Iris pigment epithelial cell (primary cell): ENCODE measurements at places on chromosomes 16 and 17.

GRCh38 chr17:4199818-4200402 is 56.9 kb downstream of the CYB5D2 start:
- peak; percentile 35 for DNase-seq

DNA sequence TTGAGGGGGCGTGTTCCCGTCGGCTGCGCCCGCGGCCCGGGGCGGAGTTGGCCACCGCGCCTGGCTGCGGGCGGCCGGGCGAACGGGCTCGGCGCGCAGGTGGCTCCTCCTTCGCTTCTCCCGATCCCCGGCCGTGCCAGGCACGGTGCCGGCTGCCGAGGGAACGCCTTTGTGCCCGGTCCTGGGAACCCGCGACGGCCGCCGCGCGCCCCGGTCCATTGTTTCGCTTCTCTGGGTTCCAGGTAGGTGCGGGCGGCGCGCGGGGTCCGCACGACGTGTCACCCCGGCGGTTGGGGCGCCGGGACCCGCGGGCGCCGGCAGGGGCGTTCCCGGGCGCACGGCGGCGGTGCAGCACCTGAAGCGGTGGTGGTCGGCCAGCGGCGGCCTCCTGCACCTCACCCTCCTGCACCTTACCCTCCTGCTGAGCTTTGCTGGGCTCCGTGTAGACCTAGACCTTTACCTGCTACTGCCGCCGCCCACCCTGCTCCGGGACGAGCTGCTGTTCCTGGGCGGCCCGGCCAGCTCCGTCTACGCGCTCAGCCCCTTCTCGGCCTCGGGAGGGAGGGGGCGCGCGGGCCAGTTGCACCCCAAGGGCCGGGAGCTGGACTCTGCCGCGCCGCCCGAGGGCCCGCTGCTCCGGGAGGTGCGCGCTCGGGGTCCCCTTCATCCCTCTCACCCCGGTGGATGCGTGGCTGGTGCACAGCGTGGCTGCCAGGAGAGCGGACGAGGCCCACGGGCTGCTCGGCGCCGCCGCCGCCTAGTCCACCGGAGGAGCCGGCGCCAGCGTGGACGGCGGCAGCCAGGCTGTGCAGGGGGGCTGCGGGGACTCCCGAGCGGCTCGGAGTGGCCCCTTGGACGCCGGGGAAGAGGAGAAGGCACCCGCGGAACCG is 99.9 kb downstream of the EFCAB13 start:
- DNase-seq, result peak; percentile 10

GRCh38 chr16:81551151-81551808 is 106.7 kb downstream of the CMIP start:
- DNase-seq, result peak; percentile 75

- DNase-seq, result peak; percentile 94
These were observed 1.8 kb upstream of the MT2A start for GRCh38 chr16:56606476-56607108.

GRCh38 chr16:54742436-54742835 is 188.2 kb upstream of the IRX5 start:
- no peak for DNase-seq

DNA sequence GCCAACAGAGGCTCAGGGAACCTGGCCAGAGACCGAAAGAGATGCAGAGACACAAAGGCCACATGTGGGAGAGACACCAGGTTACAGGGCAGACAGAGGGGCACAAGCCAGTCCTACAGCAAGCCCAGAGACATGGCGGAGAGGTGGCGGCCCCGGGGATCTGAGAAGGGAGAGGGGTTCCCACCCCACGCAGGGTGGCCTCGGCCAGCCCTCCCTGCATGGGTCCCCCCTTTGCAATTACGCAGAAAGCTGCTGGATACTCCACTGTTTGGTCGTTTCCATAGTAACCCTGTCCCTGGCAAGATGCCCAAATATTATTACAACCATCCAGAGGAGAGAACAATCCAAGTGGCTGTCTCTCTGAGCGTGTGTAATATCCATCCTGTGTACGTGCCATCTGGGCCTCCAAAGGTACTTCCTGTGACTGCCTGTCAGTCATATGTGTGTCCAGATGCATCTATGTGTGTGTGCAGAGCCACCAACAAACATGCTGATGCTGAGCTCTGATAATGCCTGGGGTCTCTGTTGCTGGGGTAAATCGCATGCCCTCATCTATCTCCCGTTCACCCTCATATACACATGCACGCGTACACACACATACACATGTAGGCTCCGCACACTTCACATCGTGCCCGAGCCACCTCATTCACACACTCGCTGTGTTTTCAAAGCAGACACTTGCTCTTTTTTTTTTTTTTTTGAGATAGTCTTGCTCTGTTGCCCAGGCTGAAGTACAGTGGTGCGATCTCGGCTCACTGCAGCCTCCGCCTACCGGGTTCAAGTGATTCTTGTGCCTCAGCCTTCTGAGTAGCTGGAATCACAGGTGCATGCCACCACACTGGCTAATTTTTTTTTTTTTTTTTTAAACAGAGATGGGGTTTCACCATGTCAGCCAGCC is 5.5 kb downstream of the PCGF2 start:
- peak; percentile 88 for DNase-seq

GRCh38 chr16:11296706-11297491 is 15.8 kb upstream of the PRM1 start:
- DNase-seq, result no peak

DNA sequence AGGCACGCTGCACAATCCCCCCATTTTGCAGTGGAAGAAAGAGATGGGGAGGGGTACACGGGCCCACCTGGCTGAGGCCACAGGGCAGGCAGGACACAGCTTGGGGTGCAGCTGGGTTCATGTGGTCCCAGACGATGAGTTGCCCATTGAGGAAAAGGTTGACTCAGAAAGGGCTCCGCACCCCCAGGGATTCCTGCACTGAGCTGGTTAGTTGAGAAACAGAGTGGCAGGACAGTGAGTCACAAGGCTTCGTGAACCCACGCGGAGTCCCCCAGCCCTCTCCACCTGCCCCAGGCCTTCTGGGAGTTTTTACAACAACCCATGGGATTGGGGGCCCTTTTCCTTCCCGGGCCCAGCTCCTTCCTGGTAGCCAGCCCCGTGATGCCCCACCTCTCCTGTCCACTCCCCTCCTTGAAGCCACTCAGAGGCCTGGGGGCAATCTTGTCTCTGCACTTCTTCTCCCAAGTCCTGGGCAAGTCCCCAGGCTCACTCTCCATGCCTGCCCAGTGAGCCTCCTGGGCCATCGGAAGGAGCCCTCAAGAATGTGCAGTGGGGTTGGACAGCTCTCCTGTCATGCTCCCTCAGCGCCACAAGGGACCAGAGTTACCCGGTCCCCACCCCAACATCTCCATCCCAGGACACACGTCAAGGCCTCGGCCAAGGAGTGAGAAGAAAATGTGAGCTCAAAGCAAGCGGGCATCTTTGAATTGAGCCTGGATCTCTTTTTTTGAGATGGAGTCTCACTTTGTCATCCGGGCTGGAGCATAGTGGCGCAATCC is 251.2 kb downstream of the PARN start:
- peak; percentile 72 for DNase-seq

DNA sequence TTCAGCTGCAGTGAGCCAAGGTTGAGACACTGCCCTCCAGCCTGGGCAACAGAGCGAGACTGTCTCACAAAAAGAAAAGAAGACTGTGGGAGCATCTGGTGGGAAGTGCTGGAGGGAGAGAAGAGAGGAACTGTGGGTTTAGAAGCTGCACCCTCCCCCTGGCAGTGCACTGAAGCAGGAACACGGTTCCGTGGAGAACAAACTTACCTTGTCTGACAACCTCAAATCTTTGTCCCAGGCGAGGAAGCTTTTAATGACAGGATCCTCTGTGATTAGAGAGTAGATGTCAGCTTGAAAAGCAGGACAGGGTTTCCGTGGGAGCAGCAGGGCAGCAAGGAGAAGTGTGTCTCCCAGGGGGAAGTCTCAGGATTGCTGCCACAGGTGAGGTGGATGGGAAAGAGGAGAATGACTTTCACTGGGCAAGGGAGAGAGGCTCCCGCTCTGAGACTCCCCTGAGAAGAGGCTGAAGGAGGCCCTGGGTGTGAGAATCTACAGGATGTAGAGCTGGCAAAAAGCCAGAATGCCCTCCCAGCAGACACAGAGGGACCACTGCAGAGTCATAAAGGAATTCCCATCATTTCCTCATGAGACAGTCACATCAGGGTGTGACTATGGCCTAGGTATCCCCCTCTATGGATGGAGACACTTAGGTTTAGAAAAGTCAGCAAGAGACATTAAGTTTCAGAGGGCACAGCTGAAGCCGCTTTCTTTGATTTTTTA is 22.9 kb downstream of the PRR11 start:
- no peak for DNase-seq

DNA sequence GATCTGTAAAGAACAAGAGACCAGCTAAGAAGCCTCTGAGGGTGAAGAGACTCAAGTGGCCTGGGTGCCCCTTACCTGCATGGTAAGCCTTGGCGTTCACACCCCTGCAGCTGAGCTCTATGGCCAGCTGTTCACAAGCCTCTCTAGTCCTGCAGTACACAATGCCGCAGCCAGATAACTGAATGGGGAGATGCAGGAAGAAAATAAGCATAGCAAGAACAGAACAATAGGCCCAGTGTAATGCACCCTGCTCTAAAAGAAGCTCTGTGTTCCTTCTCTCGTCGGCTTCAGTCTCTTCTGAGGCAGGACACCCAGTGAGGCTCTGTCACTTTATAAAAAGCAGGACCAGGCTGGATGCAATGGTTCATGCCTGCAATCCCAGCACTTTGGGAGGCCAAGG is 5.4 kb downstream of the RECQL5 start:
- no peak for DNase-seq

DNA sequence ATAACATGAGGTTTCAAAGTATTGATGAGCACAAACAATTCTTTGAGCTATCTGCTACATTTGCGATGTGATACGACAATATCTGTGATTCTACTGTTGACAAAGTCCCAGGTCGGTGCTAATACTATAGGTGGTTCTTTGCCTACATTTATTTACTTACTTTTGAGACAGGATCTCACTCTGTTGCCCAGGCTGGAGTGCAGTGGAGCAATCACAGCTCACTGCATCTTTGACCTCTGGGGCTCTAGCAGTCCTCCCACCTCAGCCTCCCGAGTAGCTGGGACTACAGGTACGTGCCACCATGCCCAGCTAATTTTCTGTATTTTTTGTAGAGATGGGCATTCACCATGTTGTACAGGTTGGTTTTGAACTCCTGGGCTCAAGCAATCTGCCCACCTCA is 343.4 kb downstream of the SHISA9 start:
- DNase-seq, result no peak
